H9 (cell line): ENCODE measurements at places on chromosomes 4 and X.
A peak's percentile ranks its signal among the peaks of the same experiment; 100 is the strongest.

GRCh38 chrX:53795576-53795975, 109.1 kb upstream of the HUWE1 start:
- peak; percentile 27 for DNase-seq

GRCh38 chr4:156584100-156584499, 387.5 kb downstream of the PDGFC start:
- DNase-seq, result no peak

GRCh38 chrX:28981952-28982351, 394.7 kb downstream of the IL1RAPL1 start:
- no peak for DNase-seq

- no peak for DNase-seq
Observed at GRCh38 chr4:74190332-74190731, 32.4 kb downstream of the MTHFD2L start.

- DNase-seq, result peak; percentile 83
Observed at GRCh38 chrX:104112326-104112951, at the start of gene ZCCHC18. Gene ZCCHC18 (plus strand): TSS chrX:104112523. CDS start chrX:104114112, 1,589 bp downstream.

DNA sequence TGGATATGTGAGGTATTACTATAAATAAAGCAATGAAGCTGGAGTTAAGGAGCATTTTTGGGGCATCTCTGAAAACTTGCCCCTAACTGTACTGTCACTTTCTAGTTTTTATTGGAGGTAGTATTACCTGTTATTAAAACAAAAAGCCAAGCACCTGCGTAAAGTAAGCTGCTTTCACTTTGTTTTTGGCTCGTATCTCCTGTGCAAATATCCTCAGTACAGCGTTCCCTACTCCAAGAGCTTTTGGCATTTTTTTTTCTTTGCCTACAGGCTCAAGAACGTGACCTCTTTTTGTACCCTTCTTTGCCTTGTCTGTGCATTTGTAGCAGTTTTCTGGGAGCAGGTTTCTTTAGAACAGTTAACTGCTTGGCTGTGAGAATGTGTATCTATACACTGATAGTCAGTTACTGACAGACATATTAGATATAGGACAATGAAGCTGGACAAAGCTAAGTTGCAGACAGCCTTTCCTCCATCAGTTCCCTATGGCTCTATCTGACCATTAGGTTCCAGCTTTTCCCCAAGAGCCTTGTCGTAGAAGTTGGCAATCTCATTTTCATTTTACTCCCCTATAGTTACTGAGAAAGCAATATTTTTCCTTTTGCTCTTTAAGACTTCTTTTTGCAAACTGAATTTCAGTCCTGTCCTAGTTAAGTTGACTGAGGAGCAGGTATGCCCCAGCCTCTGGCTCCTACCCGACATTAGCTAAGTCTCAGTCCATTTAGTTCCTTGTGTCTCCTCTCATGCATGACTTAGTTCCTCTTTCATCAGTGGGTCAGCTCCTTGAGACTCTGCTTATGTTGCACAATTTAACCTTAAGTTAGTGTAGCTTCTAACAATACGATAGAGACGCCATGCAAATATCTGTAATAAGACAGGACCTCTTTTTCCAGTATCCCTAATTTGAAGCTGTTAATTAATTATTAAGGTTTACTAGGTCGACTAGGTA, 71.5 kb upstream of the HPRT1 start:
- DNase-seq, result no peak

DNA sequence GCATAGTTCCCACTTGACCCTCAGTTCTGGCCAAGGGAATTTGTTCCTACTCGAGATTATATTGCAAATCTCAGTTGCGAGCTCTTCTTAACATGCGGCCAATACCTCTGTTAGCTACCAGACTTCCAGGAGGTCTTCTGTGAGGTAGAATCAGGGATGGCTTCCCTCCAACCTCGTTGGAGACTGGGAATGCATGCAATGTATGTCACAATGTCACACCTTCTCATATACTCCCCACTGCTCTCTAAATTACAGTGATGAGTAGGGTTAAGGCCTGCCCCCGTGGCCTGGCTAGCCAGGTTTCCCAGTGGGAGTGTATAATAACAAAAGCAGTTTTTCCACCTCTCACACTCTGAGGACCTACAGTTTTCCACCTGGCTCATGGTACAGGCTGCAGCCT, 1962.5 kb downstream of the ARAP2 start:
- no peak for DNase-seq

DNA sequence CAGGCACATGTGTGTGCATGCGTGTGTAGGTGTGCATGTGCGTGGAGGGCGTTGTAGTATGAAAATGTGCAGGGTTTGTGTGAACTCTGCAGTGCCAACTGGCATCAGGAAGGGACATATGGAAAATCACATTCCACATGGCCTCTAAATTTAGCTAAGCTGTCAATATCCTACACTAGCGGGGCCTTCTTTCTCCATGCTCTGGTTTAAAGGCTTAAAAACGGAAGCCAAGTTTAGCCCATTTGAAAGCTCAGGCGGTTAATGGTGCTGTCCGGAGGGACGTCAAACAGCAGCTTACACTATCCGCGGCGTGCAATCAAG, 144.1 kb upstream of the NOCT start:
- DNase-seq, result no peak

DNA sequence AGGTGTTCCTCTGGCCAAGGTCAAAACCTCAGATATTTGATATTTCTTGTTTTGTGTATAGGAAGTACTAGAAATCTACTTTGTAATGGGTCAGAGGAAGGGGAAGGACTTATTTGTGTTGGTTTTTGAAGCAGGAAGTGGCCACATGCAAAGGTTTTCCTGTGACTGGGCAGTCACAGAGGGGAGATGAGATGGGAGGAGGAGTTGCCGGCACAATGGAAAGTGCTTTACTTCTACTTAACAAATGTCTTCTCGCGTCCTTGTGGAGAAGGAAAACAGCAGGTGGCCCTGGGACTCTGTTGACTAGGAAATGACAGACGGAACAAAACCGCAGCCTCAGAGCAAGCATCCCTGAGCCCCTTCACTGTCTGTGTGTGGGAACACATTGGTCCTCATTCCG, 46.6 kb downstream of the SHROOM2 start:
- DNase-seq, result peak; percentile 40
